ENCODE measurements at places on chromosomes 4 and X. TPM values are rescaled to one million over a fixed set of nuclear protein-coding genes. Genes with fewer than 3 reads are reported as not detected.

The ASB12 gene
- not detected for total RNA-seq

The MAB21L2 gene
- not detected for total RNA-seq

The CENPVL2 gene
- not detected for total RNA-seq

The SORBS2 gene
- not detected for total RNA-seq

The PLXNB3 gene
- 0.77 TPM for total RNA-seq

The VCX2 gene
- not detected for total RNA-seq

The ZMAT1 gene
- total RNA-seq: 9.2 TPM
